ENCODE measurements at places on chromosomes 5 and 9.

DNA sequence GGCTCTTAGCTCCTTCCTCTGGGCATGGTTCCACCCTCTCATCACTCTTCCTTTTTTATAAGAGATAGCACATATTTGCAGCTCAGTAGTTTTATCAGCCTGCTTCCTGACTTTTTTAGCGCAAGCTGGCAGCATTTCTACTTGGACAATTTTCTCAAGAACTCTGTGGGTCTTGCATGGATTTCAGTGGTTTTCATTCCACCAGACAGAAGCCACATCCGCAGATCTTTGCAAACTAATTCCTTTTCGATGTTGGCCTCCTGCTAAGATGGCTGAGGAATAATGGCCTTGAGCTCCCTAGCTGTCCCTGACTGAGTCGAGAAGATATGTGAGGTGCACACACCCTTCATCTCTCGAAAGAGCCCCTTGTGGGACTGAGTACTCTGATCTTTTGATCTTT, 49.5 kb downstream of the GALNT12 start:
- no peak for DNase-seq

DNA sequence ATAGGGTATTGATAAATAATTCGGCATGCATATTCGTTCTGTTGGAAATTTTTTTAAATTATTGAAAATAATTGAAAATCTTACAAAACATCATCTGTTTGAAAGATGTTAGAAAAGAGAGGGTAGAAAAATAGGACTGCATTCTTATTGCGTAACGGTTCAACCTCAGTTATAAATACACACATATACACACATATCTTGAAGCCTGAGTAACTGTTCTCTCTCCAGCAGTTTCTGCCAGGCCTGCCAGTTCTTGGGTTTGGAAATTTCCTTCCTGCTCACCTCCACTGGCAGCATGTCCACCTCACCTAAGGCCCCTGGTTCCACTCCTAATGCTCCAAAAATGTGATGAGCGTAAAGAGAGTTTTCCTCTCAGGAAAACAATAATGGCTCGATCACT, 9.1 kb downstream of the SPATA31E1 start:
- DNase-seq = no peak

- DNase-seq = no peak
Measured at GRCh38 chr9:121698627-121699570, 47.5 kb downstream of the DAB2IP start.

GRCh38 chr5:180600554-180601041, 9.3 kb upstream of the SCGB3A1 start:
- DNase-seq = no peak

DNA sequence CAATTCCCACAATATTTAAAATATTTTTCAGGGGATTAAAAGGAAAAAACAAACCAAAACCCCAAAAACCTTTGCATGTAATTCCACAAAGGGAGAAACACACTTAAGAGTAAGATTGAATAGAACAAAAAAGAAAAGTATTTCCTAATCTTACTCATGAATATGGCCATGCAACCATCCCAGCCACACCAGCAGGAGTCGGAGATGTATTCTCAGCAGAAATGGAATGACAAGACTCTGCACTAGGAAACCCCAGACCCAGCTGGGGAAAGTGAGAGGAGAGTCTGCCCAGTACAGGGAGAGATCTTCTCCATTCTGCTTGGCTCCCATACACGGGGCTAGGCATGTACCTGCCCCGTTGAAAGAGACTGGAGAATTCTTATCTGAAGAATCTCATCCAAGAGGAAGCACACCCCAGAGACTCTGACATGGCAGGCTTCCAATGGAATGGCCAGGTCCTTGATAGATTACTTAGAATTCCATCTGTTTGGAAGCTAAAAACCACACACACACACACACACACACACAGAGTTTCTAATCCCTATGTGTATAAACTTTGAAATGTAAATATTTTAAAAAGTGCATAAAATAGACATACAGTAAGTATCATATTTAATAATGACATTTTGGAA, 118.8 kb downstream of the GADD45G start:
- DNase-seq = no peak

DNA sequence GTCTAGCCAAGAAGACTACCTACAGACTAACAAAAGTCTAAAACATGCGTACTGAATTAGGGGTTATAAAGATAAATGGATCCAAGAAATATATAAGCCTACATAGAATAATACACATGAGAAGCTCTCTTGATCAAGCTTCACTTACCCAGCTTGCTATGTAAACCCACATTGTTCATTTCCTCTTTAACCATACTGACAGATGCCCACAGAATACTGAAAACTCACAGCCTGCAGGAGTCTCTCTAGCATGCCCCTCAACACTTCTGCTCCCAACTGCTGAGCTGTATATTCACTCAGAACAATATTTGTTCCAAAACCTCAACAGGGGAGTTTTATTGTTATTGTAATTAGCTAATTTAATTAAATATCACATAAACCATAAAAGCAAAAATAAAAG, 52.4 kb downstream of the RFX3 start:
- no peak for DNase-seq

- DNase-seq = peak; percentile 51
Measured at GRCh38 chr5:10555277-10555684, 8.6 kb upstream of the ANKRD33B start.

All from retinal pigment epithelial cell (primary cell).